ENCODE measurements at places on chromosomes 4 and X. TPM values are rescaled to one million over a fixed set of nuclear protein-coding genes. Genes with fewer than 3 reads are reported as not detected.

The TMEM255A gene
- total RNA-seq = 0.20 TPM

The GPR82 gene
- 0.33 TPM for total RNA-seq

The LNX1 gene
- total RNA-seq = 41.3 TPM

The FHIP1A gene
- total RNA-seq = 76.6 TPM

The TEX13B gene
- not detected for total RNA-seq

The MPC1L gene
- not detected for total RNA-seq

The MAP9 gene
- total RNA-seq = 22.6 TPM

- H3K4me3 ChIP-seq = no peak overlapping the region
- DNase-seq = no peak
- H3K27ac ChIP-seq = no peak overlapping the region
- no peaks in the 10 kb centered on the region for H3K27me3 ChIP-seq
- H3K4me1 ChIP-seq = peaks cover 5% of the 10 kb centered on the region
- no peaks in the 10 kb centered on the region for H3K36me3 ChIP-seq
Observed at GRCh38 chr4:77699731-77700210, 94.2 kb downstream of the CXCL13 start.

GRCh38 chr4:185473247-185473646 is 1.7 kb upstream of the CCDC110 start:
- no peaks in the 10 kb centered on the region for H3K27me3 ChIP-seq
- H3K27ac ChIP-seq = no peak overlapping the region
- H3K4me3 ChIP-seq = no peak overlapping the region

- no peaks in the 10 kb centered on the region for H3K4me1 ChIP-seq
- H3K27me3 ChIP-seq = no peaks in the 10 kb centered on the region
- no peak overlapping the region for H3K4me3 ChIP-seq
- no peak overlapping the region for H3K27ac ChIP-seq
- no peaks in the 10 kb centered on the region for H3K36me3 ChIP-seq
- no peak for DNase-seq
Observed at GRCh38 chr4:140982613-140983340, 150.5 kb downstream of the RNF150 start.

DNA sequence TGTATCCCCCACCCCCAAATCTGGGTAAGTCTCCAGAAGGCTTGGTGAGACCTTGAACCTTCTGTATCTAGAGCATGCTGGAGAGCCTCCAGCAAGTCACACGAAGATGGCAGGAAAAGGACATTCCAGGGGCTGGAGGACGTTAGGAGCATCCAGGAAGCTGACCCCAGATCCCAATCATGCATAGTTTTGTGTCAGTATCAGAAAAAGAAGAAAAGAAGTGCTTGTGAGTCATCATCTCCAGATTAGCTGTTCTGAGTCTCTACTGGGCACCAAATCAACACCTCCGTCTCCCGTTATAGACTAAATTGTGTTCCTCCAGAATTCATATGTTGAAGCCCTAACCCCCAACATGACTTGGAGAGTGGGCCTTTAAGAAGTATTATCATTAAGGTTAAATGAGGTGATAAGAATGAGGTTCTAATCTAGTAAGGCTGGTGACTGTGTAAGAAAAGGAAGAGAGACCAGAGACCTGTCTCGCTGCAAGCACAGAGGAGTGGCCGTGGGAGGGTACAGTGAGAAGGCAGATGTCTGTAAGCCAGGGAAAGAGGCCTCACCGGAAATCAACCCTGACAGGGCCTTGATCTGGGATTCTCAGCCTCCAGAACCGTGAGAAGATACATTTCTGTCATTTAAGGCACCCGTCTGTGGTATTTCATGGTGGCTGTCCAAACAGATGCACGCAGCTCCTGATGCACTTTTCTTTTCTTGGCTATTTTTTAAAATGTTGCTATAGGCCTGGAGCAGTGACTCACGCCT is 38.1 kb upstream of the CLDN24 start:
- no peak overlapping the region for H3K4me3 ChIP-seq
- H3K27ac ChIP-seq = no peak overlapping the region

DNA sequence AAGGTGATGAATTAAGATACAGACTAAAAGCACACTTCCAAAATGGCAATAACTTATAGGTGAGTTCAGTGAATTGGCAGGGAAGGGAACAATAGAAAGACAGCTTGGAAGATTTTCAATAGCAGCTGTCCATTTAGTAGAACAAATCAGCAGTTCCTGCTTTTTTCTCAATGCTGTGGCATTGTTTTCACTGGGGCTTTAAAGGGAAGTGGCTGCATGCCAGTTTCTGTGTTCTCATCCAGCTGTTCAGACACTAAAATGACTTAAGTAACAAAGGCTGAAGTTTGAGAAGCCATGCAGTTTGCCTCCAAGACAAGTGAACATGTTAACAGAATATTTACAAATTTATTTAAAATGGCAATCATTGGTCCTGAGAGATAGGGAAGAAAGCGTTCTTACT is 291.9 kb downstream of the FAM47A start:
- no peaks in the 10 kb centered on the region for H3K27me3 ChIP-seq
- no peak overlapping the region for H3K27ac ChIP-seq
- H3K4me3 ChIP-seq = no peak overlapping the region
- no peaks in the 10 kb centered on the region for H3K36me3 ChIP-seq
- peak; percentile 32 for DNase-seq

- DNase-seq = no peak
- no peaks in the 10 kb centered on the region for H3K36me3 ChIP-seq
- H3K4me1 ChIP-seq = no peaks in the 10 kb centered on the region
- no peak overlapping the region for H3K4me3 ChIP-seq
- H3K27me3 ChIP-seq = no peaks in the 10 kb centered on the region
Observed at GRCh38 chr4:7384003-7384928, 50.5 kb downstream of the PSAPL1 start.

GRCh38 chr4:186622788-186623464 is 67.6 kb upstream of the MTNR1A start:
- no peak overlapping the region for H3K27ac ChIP-seq
- H3K36me3 ChIP-seq = peaks cover 4% of the 10 kb centered on the region
- peaks cover 7% of the 10 kb centered on the region for H3K4me1 ChIP-seq
- no peak overlapping the region for H3K4me3 ChIP-seq
- H3K27me3 ChIP-seq = no peaks in the 10 kb centered on the region
- DNase-seq = no peak

DNA sequence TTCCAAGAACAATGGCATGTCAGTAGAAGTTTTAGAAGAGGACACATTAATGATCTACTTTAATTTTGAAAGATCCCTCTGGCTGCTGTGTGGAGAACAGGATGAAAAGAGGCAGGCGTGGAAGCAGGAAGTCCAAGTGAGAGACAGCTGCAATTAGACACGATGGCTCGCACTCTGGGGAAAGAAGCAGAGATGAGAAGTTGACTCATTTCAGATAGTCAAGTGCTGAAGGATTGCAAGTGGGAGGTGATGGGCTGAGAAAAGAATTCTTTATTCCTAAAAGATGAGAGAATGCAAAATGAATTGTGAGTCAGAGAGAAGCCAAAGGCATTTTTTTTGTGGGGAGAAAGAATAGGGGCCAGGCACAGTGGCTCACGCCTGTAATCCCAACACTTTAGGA is 16.5 kb downstream of the RXFP1 start:
- no peaks in the 10 kb centered on the region for H3K4me1 ChIP-seq
- H3K27me3 ChIP-seq = no peaks in the 10 kb centered on the region
- H3K36me3 ChIP-seq = no peaks in the 10 kb centered on the region

- no peaks in the 10 kb centered on the region for H3K27me3 ChIP-seq
- no peak overlapping the region for H3K27ac ChIP-seq
- no peaks in the 10 kb centered on the region for H3K4me1 ChIP-seq
- H3K36me3 ChIP-seq = no peaks in the 10 kb centered on the region
- no peak for DNase-seq
- H3K4me3 ChIP-seq = no peak overlapping the region
Observed at GRCh38 chrX:119156241-119156640, 28.6 kb upstream of the KIAA1210 start.

DNA sequence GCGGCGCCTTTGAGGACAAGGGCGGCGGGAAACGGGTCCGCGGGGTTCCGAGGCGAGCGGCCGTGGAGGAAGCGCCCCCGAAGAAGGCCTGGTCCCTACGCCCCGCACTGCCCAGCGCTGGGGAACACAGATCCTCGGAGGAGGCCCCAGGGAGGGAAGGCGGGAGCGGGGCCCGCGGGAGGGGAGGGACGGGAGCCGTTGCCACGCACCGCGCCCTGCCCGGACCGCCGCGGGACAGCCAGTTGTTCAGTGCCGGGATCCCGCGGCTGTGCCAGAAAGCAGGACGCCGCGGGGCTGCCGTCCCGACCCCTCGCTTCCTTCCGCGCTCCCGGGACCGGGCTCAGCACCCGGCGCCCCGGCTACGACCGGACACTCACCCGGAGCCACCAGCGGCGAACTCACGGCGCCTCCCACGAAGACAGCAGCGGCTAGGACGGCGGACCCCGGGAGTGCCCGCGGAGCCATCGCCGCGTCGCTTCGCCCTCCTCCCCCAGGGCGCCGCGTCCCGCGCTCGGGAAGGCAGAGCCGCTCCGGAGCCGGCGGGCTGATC is 278 bp downstream of the RELL1 start:
- no peaks in the 10 kb centered on the region for H3K27me3 ChIP-seq
- H3K36me3 ChIP-seq = peaks cover 3% of the 10 kb centered on the region
- peak; percentile 57 for DNase-seq
- peak overlapping the region; percentile 11 for H3K4me3 ChIP-seq
- peaks cover 20% of the 10 kb centered on the region for H3K4me1 ChIP-seq

GRCh38 chr4:25755911-25756310 is 100.3 kb downstream of the SLC34A2 start:
- no peak overlapping the region for H3K27ac ChIP-seq
- no peaks in the 10 kb centered on the region for H3K36me3 ChIP-seq
- DNase-seq = no peak
- H3K4me1 ChIP-seq = no peaks in the 10 kb centered on the region
- H3K4me3 ChIP-seq = no peak overlapping the region

- peak overlapping the region; percentile 6 for H3K27ac ChIP-seq
- H3K27me3 ChIP-seq = no peaks in the 10 kb centered on the region
- no peak for DNase-seq
- peak overlapping the region; percentile 13 for H3K4me3 ChIP-seq
- H3K36me3 ChIP-seq = no peaks in the 10 kb centered on the region
Observed at GRCh38 chrX:15790769-15791290, 546 bp downstream of the ZRSR2 start.

DNA sequence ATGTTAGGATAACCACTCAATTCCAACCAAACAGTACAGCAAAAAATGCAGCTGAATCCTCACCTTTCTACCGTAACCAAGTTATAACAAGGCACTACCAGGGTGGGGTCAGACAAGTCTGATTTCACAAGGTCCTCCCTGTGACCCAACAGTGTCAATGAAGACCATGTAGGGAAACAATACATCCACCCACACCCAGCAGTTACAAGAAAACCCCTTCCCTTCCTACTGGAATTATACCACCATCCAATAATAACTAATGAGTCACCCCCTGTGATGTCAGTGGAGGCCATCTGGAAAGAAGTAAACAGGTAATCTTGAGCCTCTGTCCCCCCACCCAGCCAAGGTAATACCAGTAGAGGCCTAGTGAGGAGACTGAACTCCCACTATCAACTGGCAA is 117.6 kb downstream of the FGF16 start:
- no peak overlapping the region for H3K27ac ChIP-seq
- H3K4me1 ChIP-seq = no peaks in the 10 kb centered on the region
- DNase-seq = no peak
- H3K36me3 ChIP-seq = no peaks in the 10 kb centered on the region
- H3K4me3 ChIP-seq = no peak overlapping the region
- no peaks in the 10 kb centered on the region for H3K27me3 ChIP-seq

- no peak overlapping the region for H3K27ac ChIP-seq
- no peaks in the 10 kb centered on the region for H3K27me3 ChIP-seq
- DNase-seq = no peak
- no peaks in the 10 kb centered on the region for H3K36me3 ChIP-seq
Observed at GRCh38 chr4:87624698-87625097, 16.4 kb downstream of the DSPP start.

DNA sequence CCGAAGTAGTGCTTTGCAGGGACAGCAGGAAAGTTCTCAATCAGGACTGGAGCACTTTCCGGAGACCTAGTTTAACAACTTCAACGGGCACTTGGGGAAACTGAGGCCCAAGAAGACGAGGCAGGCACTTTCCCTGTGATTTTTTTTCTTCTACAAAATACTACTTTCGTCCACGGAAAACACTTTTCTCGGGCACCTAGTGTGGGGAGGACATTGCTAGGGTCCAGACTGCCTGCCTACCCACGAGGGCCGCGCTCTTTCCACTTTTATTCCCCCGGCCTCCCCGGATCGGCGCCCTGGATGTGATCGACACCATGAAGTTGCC is 125.4 kb upstream of the CXorf66 start:
- H3K4me3 ChIP-seq = no peak overlapping the region
- no peak overlapping the region for H3K27ac ChIP-seq
- peaks cover 5% of the 10 kb centered on the region for H3K4me1 ChIP-seq
- no peaks in the 10 kb centered on the region for H3K27me3 ChIP-seq
- no peaks in the 10 kb centered on the region for H3K36me3 ChIP-seq

GRCh38 chr4:10074767-10075105 is 41.9 kb downstream of the WDR1 start:
- H3K27me3 ChIP-seq = no peaks in the 10 kb centered on the region
- peaks cover 58% of the 10 kb centered on the region for H3K36me3 ChIP-seq
- H3K27ac ChIP-seq = no peak overlapping the region
- no peak for DNase-seq

DNA sequence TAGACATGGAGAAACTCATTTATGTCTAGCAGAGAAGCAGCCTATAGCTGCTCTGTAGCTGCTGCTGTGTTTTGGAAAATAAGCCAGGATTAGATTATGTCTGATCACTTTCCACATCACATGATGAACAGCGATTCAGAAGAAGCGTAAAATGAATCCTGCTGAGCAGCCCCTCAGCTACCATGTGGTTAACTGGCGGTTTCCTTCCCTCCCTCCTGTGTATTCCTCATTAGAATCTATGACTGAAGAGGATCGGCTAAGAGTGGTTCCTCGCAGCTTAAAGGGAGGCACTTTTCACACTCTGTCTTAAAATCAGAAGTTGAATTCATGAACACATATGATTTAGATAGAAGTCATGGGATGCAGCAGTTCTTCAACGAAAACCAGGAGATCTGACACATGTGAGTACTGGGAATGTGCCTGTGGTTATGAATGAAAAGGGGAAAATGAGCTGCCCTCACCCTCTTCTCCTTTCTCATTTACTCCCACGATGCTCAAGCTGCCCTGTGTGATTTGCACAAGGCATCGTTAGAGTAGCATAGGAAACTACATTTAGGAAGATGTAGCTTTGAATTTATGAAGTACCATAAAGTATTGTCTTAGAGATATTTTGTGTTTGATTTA is at the start of gene PPEF1:
TSS of gene PPEF1 (plus strand) at position 220 of the 624 bp plus-strand sequence. CDS start at position 356, 136 bp downstream.
- no peaks in the 10 kb centered on the region for H3K36me3 ChIP-seq
- H3K27me3 ChIP-seq = no peaks in the 10 kb centered on the region
- DNase-seq = no peak
- no peak within 1 kb of the TSS for H3K27ac ChIP-seq
- no peak within 1 kb of the TSS for H3K4me3 ChIP-seq

DNA sequence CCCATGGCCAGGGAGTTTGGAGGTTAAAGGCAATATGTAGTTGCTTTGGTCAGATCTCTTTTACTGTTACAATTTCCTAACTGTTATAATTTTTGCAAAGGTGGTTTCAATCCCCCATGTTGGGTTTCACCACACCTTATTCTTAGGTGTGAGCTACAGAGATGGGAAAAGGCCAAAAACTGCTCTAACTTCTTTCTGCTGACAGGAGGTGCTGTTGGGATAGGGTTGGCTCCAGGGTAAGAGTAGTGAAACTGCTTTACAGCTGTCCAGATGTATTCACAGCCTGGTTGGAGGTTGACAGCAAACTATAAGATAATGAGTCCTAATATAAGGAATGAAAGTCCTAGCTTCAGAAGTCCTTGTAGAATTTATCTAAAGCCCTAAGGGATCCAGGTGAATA is 181.3 kb upstream of the TEX13D start:
- H3K27me3 ChIP-seq = no peaks in the 10 kb centered on the region
- H3K4me3 ChIP-seq = no peak overlapping the region
- no peak overlapping the region for H3K27ac ChIP-seq
- DNase-seq = no peak
- H3K4me1 ChIP-seq = no peaks in the 10 kb centered on the region
- H3K36me3 ChIP-seq = no peaks in the 10 kb centered on the region

Measured in thyroid gland (tissue), 4 donors.